ENCODE measurements at places on chromosomes 4 and X.

GRCh38 chrX:72351606-72352334, 46.1 kb upstream of the CITED1 start:
- DNase-seq: no peak

- no peak for DNase-seq
Observed at GRCh38 chr4:81343046-81343445, 128.0 kb upstream of the PRKG2 start.

DNA sequence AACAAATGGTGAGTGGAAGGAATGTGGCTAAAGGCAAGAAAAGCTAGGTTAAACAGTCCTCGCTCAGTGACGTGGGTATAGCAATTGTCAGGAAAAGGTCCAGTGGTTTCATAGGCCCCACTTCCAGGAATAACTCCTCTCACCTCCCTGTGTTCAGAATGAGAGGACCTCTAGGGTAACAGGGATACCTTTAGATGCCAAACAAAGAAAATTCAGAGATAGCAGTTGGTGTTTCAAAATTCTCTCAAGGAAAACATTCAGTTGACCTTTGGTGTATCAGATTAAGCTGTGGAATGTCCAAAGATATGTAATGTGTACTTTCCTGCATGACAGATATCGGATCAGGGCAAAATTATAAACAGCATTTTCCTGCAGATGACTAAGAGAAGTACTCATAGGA, 155.9 kb downstream of the ARHGAP6 start:
- no peak for DNase-seq

- DNase-seq: no peak
Observed at GRCh38 chr4:3407930-3408792, 33.6 kb upstream of the HGFAC start.

GRCh38 chr4:666436-666810, 7.7 kb downstream of the ATP5ME start:
- no peak for DNase-seq

GRCh38 chrX:9988762-9989161, 21.6 kb downstream of the CLDN34 start:
- no peak for DNase-seq

DNA sequence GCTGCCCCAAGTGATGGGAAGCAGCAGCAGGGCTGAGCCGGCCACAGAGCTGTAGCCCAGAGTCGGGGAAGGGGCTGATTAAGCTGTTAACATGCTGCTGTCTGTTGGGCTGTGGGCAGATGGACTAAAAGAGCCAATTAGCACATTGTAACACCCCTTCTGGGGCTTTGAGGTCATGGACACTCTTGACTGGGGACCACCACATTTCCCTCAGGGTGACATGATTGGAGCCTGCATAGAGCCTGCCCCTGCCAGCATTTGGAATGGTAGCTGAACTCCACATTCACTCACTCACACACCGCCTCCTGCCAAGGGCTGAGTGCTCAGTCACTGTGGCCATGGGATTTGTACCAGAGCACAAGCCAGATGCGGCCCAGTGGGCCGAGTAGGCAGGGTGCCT, 646.9 kb downstream of the FAT4 start:
- DNase-seq: no peak

- DNase-seq: peak; percentile 68
Observed at GRCh38 chr4:128305942-128306341, 18.3 kb upstream of the PGRMC2 start.

GRCh38 chr4:40608628-40609027, 21.0 kb downstream of the RBM47 start:
- DNase-seq: no peak

DNA sequence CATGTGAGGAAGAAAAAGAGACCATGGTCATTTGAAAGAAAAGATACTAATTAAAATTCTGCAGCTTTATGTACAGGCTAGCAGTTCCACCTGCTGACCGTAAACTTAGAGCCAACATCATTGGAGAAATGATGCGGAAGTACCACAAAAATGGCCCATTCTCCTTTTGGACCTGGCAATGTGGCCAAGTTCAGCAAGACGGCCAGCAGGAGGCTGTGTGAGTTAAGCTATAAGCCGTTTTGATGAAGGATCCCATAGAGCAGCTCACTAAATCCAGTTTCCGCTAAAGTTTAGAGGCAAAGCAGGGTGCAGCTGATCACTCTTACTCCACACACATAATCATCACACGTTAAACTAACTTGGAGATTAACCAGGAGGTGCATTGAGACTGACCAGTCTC, 133.8 kb downstream of the LDB2 start:
- peak; percentile 70 for DNase-seq

All from mesendoderm (in vitro differentiated cells).